CD8-positive, alpha-beta T cell (primary cell): ENCODE measurements at places on chromosomes 2 and 18.
A peak's percentile ranks its signal among the peaks of the same experiment; 100 is the strongest.

DNA sequence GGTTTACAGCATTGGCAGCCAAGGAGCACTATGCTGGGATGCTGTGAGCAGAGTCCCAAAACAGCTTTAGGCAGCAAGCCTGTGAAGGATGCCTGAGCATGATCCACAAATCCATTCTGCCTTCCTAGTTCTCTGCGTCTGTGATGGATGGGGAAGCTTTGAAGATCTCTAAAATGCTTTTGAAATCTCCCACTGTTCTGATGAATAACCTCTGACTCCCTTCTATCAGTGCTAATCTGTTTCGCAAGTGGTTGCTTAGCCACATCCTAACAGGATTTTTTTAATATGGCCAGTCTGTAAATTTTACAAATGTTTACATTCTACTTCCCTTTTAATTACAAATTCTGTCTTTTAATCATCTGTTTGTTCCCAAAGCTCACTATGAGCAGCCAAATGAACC is 319.2 kb downstream of the GULP1 start:
- no peak for DNase-seq

- DNase-seq, result no peak
Measured at GRCh38 chr2:60268661-60269060, 284.8 kb downstream of the BCL11A start.

- peak; percentile 48 for DNase-seq
Measured at GRCh38 chr2:130370490-130370889, 14.6 kb downstream of the PTPN18 start.

- no peak for DNase-seq
Measured at GRCh38 chr2:127161176-127162136, 54.5 kb upstream of the BIN1 start.

DNA sequence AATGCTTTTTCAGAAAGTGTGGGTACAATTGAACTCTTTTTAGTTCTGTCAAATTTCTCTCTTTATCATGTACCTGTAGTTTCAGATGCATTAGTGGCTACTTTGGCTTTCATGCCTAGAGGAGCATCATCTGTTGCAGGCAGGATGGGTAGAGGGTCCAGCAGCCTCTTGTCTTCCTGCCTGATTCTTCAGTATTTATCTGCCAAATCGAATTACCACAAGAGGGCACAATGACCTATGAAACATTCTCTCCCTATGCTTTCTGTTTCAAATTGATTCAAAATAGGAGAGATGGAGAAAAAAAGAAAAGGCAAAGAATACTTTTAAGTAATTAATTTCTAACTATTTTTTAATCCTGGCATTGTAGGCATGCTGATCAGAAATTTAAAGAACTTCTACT is 477.2 kb downstream of the TRIB2 start:
- DNase-seq, result no peak

DNA sequence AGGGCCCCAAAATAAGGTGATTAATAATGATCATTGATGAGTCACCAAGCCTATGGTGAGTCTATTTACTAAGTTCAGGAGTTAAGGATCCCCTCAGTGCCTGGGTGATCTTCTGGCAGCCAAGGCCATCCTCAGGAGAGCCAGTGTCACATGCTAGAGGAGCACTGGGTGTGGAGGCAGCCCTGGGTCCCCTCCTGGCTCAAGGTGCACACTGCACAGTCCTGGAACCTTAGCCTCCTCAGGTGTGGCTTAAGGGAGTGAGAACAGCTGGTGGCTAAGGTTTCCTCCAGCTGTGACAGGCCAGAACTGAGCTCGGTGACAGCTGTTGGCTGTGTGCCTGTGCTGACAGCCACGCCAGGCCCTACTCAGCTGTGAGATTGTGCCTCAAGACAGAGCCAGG is 52.1 kb upstream of the ACAA2 start:
- no peak for DNase-seq

GRCh38 chr2:22274661-22275060 is 1110.3 kb upstream of the KLHL29 start:
- no peak for DNase-seq

- no peak for DNase-seq
Measured at GRCh38 chr18:56933472-56933871, 213.4 kb upstream of the BOD1L2 start.

- no peak for DNase-seq
Measured at GRCh38 chr2:27667446-27667845, 3.8 kb downstream of the SLC4A1AP start.

DNA sequence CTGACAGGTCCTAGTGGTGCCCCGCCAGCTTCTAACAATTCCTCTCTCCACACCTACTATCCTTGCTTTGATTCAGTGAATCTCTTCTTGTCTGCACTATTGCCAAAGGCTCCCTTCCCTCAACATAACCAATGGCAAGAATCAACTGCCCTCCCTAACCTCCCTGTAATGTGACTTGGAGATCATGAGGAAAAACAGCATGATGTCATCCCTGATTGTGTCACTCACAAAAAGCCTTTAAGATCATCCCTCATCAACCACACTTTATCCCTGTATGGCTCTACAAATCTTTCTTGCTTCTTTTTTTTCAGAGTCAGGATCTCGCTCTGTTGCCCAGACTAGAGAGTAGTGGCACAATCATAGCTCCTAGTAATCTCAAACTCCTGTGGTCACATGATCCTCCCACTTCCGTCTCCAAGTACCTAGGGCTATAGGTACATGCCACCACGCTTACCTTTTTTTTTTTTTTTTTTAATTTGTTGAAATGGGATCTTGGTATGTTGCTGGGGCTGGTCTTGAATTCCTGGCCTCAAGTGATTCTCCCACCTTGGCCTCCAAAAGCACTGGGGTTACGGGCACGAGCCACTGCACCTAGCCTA is 19.7 kb downstream of the SAP130 start:
- no peak for DNase-seq

- DNase-seq, result no peak
Measured at GRCh38 chr2:60549928-60550177, 3.6 kb downstream of the BCL11A start.

GRCh38 chr2:206442833-206443734 is at the start of gene ADAM23:
TSS of gene ADAM23 (plus strand) at chr2:206443532. CDS start at chr2:206443867, 335 bp downstream.
- DNase-seq, result peak; percentile 16

GRCh38 chr2:165428926-165429325 is 40.6 kb upstream of the CSRNP3 start:
- no peak for DNase-seq

DNA sequence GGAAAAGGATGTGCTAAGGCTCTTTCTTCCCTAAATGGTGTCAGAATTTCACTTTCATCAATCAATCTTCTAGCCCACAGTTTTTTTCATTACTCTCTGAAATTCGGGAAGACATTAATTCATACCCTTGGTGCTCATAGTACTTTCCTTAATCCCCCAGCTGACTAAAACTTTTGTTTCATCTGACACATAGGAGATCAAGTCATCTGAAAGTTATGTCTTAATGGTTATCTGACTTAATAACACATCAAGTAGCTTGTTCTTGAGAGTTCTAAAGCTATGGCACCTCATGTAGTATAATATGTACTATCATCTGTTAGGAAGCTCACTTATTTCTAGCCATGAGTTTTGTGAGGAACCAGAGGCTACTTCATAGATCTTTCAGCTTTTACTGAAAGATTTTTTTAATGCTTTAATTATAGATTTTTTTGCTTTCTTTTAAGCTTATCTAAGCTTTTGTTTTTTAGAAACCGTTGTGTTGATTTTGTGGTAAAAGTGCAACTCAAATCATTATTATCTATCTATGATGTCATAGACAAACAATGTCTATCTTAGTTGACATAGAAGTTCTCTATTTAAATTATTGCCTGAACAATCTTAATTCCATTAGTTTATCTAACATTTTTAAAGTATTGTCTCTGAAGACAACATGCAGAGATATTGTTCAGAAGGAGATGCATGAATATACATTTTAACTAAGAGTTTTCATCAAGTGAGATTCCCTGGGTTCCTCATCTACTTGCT is 93.6 kb upstream of the UBXN4 start:
- no peak for DNase-seq

- DNase-seq, result no peak
Measured at GRCh38 chr2:221153226-221153625, 418.9 kb downstream of the EPHA4 start.

GRCh38 chr2:64972876-64973275 is 16.3 kb upstream of the SLC1A4 start:
- no peak for DNase-seq

DNA sequence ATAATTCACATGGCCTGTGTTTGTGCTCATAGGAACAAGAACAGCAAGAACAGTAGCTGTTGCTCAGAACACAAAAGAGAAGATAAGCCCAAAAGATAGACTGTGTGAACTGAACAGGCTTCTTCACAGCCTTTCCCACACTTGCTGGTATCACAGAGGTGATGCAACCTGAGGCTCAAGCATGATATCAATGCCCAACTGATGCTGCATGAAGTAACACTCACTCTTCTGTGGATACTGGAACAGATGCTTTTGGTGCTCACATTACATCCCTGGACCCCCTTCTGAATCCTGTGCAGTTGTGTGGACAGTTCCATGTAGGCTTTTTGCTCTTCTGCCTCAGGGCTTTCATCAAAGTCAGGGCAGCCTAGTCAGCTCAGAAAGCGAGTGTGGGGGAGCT is 88.4 kb upstream of the RND3 start:
- no peak for DNase-seq

GRCh38 chr2:20356042-20356441 is 5.4 kb upstream of the PUM2 start:
- DNase-seq, result no peak

DNA sequence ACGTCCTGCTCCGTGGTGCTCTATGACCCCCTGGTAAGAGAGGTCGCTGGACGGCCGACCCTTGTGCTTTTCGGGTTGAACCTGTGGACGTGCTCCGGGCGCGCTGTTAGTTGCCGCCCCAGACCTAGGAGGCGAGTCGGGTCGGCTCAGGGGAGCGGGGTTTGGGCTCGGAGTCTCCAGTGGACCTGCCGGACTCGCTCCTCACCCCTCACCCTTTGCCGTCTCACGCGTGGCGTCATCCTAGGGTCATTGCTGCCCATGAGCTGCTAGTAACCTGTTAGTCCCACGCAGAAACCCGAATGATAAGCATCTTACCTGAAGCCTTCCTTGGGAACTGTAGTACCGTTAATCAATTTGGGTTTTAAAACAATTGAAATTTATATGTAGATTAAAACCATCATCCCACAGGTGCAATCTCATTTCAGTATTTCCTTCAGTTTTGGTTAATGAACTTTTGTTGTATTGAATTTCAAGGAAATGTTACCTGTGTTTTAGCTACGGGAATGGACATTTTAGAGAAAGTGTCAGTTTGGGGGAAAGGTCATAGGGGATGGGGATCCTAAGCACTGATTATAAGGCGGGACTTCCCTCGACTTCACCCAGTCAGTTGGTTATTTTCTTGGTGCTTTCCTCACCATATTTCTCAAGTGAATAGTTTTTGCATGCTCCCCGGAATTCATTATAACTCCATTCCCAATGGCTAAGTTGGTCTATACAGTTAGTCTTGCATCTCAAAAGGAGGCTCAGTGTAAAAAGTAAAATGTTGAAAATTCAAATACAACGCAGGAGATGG is 536 bp downstream of the ELP2 start:
- DNase-seq, result no peak
